ENCODE measurements at places on chromosomes 3 and 15. TPM values are rescaled to one million over a fixed set of nuclear protein-coding genes. Genes with fewer than 3 reads are reported as not detected.
A peak's percentile ranks its signal among the peaks of the same experiment; 100 is the strongest.

The FGF7 gene
- 0.05 TPM for total RNA-seq

The GPR156 gene
- total RNA-seq: 0.10 TPM

The GPX1 gene
- total RNA-seq: 326 TPM

- peaks cover 50% of the 10 kb centered on the region for H3K27me3 ChIP-seq
- H3K4me3 ChIP-seq: no peak overlapping the region
- H3K4me1 ChIP-seq: no peaks in the 10 kb centered on the region
- no peak for DNase-seq
Observed at GRCh38 chr15:89460048-89460447, 36.3 kb downstream of the RHCG start.

GRCh38 chr15:87764461-87765240, 491.9 kb downstream of the NTRK3 start:
- no peak overlapping the region for H3K27ac ChIP-seq
- peaks cover 7% of the 10 kb centered on the region for H3K4me1 ChIP-seq
- no peaks in the 10 kb centered on the region for H3K36me3 ChIP-seq

DNA sequence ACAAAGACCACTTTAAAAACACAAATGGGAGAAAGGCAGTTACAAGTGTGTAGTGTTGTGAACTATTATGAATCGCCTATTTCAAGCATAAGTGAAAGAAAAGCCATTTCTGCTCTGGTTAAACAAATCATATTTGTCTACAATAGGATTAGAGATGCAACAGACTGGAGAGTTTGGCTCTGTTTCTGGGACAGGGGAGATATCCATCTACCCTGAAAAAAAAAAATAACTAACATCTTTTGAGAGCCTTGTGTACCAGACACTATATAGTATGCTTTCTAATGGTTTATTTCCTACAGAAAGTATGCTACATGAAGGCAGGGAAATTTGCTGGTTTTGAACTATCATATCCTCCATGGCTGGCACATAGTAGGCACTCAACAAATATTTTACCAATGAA, 106.7 kb upstream of the FHIT start:
- H3K36me3 ChIP-seq: no peaks in the 10 kb centered on the region
- H3K27ac ChIP-seq: no peak overlapping the region
- H3K4me3 ChIP-seq: no peak overlapping the region
- no peaks in the 10 kb centered on the region for H3K4me1 ChIP-seq

- no peaks in the 10 kb centered on the region for H3K27me3 ChIP-seq
- H3K36me3 ChIP-seq: peaks cover 9% of the 10 kb centered on the region
- peaks cover 32% of the 10 kb centered on the region for H3K4me1 ChIP-seq
- H3K4me3 ChIP-seq: no peak overlapping the region
- no peak overlapping the region for H3K27ac ChIP-seq
Observed at GRCh38 chr3:45603226-45603625, 8.7 kb downstream of the LIMD1 start.

- H3K4me1 ChIP-seq: no peaks in the 10 kb centered on the region
- H3K27ac ChIP-seq: peak overlapping the region; percentile 78
- H3K27me3 ChIP-seq: no peaks in the 10 kb centered on the region
- H3K4me3 ChIP-seq: no peak overlapping the region
Observed at GRCh38 chr3:53223541-53223966, 32.3 kb downstream of the TKT start.

GRCh38 chr3:77160931-77161497, 121.1 kb downstream of the ROBO2 start:
- H3K27me3 ChIP-seq: no peaks in the 10 kb centered on the region
- H3K36me3 ChIP-seq: no peaks in the 10 kb centered on the region
- H3K27ac ChIP-seq: no peak overlapping the region
- no peak for DNase-seq
- no peak overlapping the region for H3K4me3 ChIP-seq

DNA sequence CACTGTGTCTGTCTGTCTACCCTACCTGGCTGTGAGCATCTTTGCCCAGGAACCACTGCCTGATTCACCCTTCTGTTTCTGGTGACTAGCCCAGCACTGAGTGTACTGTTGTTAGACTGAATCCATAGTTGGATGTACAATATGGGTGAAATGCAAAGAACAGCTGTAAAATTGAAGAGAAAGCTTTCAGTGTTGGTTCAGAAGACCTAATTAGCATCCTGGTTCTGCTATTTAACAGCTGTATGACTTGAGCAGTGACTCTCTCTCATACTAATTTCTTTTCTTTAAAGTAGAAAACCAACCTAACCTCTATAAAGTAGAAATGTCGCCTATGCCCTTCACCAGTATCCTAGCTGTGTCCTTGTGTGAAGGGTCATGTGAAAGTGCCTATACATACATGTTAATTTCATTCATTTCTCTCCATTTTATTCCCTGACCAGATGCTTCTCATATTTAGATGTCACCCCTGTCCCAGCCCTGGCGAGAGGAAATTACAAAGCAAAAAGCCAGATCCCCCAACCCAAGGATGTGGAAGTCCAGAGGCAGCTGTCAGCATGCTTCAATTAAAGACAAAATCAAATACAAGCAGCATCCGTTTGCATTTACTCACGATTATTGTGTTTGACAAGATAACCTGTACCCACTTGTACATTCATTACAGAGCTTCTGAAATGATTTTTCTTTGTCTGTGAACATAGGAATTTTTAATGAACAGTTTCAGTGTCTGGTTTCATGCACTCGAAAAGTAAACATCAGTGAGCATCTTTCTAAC, 305.7 kb upstream of the ICE2 start:
- H3K27me3 ChIP-seq: no peaks in the 10 kb centered on the region
- H3K27ac ChIP-seq: peak overlapping the region; percentile 97

GRCh38 chr3:32452009-32452408, 50.6 kb downstream of the CMTM6 start:
- no peak overlapping the region for H3K4me3 ChIP-seq
- peak overlapping the region; percentile 4 for H3K27ac ChIP-seq
- peaks cover 37% of the 10 kb centered on the region for H3K4me1 ChIP-seq
- peaks cover 8% of the 10 kb centered on the region for H3K36me3 ChIP-seq
- no peak for DNase-seq
- H3K27me3 ChIP-seq: no peaks in the 10 kb centered on the region

- no peak for DNase-seq
- H3K27ac ChIP-seq: no peak overlapping the region
- peaks cover 2% of the 10 kb centered on the region for H3K36me3 ChIP-seq
- no peak overlapping the region for H3K4me3 ChIP-seq
- H3K27me3 ChIP-seq: peaks cover 24% of the 10 kb centered on the region
- peaks cover 6% of the 10 kb centered on the region for H3K4me1 ChIP-seq
Observed at GRCh38 chr3:115687721-115688120, 64.4 kb downstream of the GAP43 start.

DNA sequence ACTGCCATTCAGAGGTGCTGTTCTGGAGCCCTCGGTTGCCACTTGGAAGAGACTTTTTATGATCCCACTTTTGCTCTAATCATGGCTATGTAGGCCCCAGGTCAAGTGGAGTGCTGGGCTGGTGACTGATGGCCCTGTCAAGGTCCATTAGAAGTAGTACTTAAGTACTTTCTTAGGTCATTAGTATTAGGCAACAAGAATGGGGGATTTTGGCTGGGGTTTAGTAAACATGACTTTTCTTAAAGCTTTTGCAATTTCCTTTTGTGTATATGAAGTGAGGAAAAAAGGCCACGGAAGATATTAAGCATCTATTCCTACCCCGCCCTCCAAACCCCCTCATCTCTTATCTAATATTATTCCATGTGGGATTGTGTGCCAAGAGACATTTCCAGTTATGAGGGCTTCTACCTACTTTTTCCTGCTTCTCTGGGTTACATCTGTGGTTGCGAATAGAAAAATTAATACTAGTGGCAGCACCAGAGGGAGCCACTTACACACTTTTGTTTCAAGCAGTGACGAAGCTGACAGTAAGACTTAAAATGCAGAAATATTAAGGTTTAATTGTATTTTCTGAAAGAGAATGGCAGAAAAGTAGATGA, 13.9 kb downstream of the NLGN1 start:
- no peak overlapping the region for H3K27ac ChIP-seq
- no peaks in the 10 kb centered on the region for H3K27me3 ChIP-seq
- H3K4me1 ChIP-seq: no peaks in the 10 kb centered on the region
- no peak overlapping the region for H3K4me3 ChIP-seq
- no peak for DNase-seq

- H3K27ac ChIP-seq: no peak overlapping the region
- no peaks in the 10 kb centered on the region for H3K4me1 ChIP-seq
- H3K4me3 ChIP-seq: no peak overlapping the region
Observed at GRCh38 chr3:72041511-72041910, 256.6 kb upstream of the PROK2 start.

Data from T-helper 17 cell (primary cell).